ENCODE measurements at places on chromosomes 6 and 20.

- DNase-seq = peak; percentile 62
Measured at GRCh38 chr6:27126815-27127537, 120.5 kb upstream of the PRSS16 start.

DNA sequence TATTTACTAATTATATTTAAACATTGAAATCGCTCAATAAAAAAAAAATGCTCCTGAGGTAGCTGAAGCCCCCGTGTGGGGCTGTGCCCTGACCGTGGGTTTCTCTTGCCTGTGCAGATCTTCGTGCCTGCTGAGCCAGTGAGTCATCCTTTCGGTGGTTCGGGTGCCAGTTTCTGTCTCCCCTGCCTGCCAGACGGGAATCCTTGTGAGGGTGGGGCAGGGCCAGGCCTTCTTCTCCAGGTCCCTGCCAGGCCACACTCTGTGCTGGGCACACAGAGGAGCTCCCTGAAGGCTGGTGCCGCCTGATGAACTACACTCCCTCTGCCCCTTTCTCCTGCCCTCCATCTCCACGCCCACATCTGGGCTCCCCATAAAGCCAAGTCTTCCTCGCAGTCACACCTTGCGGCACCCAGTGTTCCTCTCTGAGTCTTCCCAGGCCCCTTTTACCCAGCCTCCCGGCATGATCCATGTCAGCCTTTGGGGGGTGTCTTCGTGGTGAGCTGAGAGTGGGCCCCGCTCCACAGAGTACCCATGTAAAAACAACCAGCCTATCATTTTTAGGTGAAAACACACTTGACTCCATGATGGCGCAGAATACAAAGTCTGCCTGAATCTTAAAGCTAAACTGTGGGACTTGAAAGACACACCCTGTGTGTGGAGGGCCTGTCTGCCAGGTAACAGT, 19.3 kb downstream of the FGD2 start:
- DNase-seq = no peak

- DNase-seq = no peak
Measured at GRCh38 chr6:123770247-123770949, 33.3 kb upstream of the NKAIN2 start.

DNA sequence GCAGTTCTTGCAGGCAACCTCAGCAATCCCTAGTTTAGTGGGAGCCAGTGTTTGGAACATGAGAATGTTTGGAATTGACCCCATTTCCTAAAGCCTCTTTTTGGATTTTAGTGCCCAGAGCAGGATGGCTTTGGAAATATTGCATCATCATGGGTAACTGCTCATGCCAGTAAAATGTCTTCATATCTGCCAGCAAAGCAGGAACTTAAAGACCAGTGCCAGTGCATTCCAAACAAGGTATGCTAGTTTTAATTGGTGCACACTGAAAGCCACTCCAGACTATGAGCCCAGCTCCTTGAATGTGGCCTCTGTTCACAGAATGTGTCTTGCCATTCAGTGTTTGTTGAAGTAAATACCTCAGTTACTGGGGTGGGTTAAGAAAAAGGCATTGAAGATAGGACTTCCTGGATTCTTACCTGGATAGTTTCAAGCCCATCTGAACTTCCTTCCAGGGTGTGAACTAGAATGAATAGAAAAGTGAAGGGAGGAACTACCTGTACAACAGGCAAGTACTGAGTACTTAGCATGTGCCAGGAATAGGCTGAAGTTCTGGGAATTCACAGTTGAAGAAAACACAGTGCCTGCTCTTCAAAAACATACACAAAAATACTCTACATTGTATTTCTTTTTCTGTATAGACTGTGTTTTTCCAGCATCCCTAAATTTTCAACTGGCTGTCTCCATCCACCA, 70.5 kb downstream of the COL19A1 start:
- DNase-seq = no peak

GRCh38 chr20:21092806-21093205, 13.4 kb downstream of the LINC00237 start:
- DNase-seq = no peak

DNA sequence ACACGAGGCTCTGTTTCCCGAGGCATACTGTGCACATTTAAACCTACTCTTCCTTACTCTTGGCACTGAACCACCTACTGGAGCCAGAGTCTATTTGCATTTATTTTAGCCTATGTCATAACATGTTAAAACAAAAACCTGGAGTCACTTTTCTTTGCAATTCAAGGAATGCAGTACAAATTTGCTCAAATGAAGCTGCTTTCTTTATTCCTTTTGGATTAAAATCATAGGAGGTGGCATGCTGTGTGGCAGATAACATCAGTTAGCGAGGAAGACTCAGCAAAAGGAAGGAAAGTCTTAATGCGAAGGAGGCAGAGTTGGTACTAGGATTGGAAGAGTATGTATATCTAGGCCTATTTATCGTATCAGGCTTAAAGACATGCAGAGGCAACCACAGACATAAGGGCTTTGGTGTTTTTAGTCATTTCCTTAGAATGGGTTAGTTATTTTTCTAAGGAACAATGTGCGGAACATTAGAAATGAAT, 92.9 kb downstream of the SAMD3 start:
- DNase-seq = no peak

DNA sequence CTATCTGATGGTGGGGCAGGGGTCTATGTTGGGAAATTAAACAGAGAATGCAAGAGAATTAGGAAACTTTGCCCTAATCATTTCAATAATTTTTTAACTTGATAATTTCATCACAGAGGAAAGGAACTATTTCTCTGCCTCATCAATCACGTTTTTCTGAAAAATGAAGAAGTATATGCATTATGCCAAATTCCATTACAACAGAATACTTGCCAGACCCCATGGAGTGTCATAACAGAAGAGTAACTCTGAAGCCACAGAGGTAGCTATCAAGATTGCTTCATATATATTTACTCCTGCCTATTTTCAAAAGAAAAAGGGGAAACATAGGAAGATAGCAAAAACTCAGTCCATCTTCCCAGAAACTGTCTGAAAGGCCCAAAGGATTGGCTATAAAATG, 5.7 kb upstream of the USP49 start:
- DNase-seq = no peak

DNA sequence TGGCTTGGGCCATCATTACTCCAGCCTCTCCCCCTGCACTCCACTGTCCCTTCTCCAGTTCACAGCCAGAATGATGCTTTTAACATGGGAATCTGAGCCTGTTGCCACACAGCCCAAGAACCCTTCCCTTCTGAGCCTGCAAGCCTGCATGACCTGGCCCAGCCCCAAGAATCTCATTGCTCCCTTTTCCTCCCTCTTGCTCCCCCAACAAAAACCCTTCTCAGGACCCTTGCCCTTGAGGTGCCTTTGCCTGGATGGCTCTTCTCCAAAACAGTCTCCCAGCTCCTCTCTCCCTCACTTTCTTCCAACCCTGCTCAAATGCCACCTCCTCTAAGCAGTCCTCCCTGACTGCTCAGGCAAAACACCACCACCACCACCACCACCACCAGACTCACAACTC, 157.2 kb downstream of the ANKRD60 start:
- DNase-seq = no peak

DNA sequence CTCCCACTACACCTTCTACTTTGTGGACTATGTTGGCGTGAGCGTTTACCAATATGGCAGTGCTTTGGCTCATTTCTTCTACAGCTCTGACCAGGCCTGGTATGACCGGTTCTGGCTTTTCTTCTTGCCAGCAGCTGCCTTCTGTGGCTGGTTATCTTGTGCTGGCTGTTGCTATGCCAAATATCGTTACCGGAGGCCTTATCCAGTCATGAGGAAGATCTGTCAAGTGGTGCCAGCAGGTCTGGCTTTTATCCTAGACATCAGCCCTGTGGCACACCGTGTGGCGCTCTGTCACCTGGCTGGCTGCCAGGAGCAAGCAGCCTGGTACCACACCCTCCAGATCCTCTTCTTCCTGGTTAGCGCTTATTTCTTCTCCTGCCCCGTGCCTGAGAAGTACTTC, 16.5 kb upstream of the EFHC1 start:
- DNase-seq = no peak

DNA sequence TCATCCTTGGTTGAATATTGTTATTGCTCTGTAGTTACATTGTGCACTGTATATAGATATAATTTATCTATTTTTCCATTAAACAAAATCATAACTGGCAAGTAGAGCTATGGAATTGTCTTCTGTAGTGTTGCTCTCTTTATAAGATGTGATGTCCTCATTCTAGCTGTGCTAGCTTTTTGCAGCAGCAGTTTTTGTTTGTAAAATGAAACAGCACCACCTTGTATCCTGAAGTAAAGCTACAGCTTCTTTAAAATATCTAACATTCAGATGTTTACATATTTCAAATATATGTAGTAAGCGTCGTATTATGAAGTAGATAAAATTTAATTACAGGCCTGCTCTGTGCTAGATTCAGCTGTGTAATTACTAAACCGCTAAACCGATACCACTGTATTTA, 328.8 kb upstream of the MANEA start:
- DNase-seq = no peak

DNA sequence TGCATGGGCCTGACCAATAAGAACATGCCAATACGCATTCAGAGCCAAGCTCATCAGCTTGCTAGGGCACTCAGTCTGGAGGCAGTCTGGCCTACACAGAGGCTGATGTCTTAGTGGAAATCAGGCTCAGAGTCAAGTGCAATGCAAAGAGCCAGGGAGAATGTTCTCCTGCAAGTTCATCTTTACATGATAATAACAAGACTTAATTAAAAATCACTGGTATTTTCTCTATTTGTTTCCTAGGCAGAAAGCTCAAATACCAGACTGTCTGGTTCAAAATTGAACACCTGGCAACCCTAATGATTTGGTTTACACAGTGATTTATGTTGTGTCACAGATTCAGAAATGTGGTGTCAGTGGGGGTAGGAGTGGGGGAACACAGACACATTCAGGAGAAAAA, 689.3 kb upstream of the FLRT3 start:
- DNase-seq = no peak

DNA sequence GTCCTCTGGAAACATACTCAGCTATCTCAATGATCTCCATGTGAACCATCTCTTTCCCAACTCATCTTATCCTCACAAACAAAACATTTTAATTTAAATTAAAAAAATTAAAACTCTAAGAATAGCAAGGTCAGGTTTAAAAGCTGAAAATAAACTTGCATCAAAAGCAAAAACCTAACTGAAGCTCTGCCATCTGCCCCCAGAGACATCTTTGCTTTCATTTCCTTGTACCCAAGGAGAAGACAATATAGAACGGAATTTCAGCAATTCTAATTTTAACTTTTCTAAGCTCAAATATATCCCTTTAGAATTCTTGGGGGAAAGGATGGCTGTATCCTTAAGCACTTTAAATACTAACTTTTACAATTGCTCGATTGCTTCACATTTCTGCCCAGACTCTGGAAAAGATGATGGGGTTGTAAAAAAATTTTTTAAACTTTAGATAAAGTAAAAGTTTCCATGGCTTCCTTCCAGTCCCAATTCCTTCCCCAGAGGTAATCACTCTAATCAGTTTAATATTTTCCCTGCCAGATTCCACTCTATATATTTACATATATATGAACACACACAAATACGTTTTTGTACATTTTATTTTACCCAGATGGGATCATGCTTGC, 69.2 kb upstream of the SMIM29 start:
- DNase-seq = no peak

- no peak for DNase-seq
Measured at GRCh38 chr6:108822401-108822800, 25.8 kb upstream of the ARMC2 start.

DNA sequence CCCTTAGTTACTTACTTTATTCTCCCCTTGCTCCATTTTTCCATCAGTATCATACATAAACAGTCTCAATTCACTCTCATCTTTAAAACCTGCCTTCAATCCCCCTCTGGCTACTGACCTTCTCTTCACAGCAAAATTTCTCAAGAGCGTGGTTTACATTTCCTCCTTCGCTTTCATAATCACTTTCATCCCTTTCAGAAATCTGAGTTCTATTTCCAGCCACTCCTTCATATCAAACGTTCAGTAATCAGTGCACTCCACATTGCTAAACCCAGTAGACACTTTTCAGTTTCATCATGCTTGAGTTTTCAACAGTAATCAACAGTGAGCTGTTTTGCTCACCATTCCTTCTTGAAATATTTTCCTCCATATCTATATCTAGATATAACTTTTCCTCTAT, 176.7 kb upstream of the HSF2 start:
- no peak for DNase-seq

DNA sequence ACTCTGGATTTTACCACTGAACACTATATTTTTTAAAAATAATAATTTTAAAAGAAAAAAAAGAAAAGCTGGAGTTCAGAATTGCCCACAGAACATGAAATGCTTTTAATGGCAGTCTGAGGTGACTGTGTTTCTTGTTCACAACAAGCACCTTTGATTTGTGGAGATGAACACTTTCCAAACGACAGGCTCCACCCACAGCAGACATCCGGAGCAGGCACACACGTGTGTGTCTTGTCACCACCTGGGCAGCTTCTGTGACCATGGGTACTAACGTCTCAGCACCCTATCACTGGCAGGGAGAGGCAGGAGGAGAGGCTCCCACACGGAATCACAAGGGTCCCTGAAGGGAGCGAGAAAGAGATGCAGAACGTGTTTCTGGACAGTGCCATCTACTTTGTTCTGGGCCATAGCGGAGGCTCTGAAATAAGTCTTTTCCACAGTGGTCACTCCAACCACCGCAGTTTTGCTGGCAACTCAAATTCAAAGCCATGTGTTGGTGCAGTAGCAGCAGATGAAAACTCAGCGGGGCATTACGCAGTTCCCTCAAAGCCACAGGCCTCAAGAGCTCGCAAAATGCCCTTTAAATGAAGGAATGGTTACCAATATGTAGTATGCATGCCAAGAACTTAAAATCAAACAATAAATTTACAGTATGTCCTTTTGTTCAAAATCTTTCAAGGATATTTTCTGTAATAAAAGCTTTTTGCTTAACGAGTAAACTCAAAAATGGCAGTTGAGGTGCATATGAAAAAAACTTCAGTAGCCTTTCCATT, 242.2 kb downstream of the FOXC1 start:
- no peak for DNase-seq

Data from GM20000 (cell line).